Upper lobe of right lung (tissue), 1 donor: ENCODE measurements at places on chromosomes 4 and X. TPM values are rescaled to one million over a fixed set of nuclear protein-coding genes. Genes with fewer than 3 reads are reported as not detected.

GRCh38 chrX:12065251-12065650 is 73.0 kb upstream of the FRMPD4 start:
- no peak for DNase-seq

GRCh38 chrX:153692611-153693156 is 5.0 kb downstream of the SLC6A8 start:
- no peak for DNase-seq

- no peak for DNase-seq
Measured at GRCh38 chrX:3697701-3698279, 15.7 kb downstream of the PRKX start.

Gene TCEAL6
- total RNA-seq, result not detected

Gene CASP3
- total RNA-seq, result 17.5 TPM

GRCh38 chrX:101906136-101906796 is 25.6 kb downstream of the ZMAT1 start:
- no peak for DNase-seq

GRCh38 chr4:110676241-110676640 is 53.4 kb upstream of the PITX2 start:
- DNase-seq, result no peak

DNA sequence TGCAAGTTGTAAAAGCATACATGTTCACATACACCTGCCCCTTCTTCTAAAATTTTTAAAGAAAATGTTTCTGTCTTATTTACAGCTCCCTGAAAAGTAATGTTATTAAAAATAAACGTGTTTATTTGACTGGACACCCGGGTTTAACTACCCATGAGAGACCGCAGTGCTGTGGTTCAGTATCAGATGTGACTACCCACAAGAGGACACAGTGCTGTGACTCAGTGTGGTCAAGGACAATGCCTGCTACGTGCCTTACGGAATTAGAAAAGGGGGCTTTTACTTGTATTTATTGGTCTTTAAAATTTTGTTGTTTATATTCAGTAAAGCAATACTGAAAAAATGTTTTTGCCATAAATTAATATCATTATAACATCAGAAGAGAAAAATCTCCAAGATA is 641.4 kb downstream of the TRIML1 start:
- DNase-seq, result no peak

Gene ZNF157
- total RNA-seq, result 0.23 TPM

GRCh38 chr4:181613200-181613599 is 630.0 kb upstream of the TENM3 start:
- DNase-seq, result no peak

DNA sequence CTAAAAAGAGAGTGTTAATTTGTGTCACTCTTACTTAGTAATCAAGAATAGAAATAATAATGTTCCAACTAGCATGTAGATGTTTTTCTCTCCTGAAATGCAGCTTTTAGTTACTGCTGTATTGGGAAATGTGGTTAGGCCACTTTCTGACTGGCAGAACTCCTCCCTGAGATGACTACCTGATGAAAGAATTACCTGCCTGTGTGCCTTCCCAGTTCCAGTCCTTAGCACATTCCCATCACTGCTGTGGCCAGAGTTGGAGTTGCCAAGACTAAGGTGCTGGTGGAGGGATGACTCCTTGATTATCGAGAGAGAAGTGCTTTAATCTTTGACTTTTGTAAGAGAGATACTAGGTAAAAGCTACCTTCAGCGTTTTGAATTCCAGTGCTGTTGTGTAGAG is 9.5 kb downstream of the GAB1 start:
- no peak for DNase-seq

GRCh38 chr4:88982757-88983156 is 74.2 kb downstream of the FAM13A start:
- no peak for DNase-seq

Gene SMIM10
- total RNA-seq, result 5.2 TPM

Gene PABPC1L2B
- total RNA-seq, result not detected
